ENCODE measurements at places on chromosomes 3 and 15.

DNA sequence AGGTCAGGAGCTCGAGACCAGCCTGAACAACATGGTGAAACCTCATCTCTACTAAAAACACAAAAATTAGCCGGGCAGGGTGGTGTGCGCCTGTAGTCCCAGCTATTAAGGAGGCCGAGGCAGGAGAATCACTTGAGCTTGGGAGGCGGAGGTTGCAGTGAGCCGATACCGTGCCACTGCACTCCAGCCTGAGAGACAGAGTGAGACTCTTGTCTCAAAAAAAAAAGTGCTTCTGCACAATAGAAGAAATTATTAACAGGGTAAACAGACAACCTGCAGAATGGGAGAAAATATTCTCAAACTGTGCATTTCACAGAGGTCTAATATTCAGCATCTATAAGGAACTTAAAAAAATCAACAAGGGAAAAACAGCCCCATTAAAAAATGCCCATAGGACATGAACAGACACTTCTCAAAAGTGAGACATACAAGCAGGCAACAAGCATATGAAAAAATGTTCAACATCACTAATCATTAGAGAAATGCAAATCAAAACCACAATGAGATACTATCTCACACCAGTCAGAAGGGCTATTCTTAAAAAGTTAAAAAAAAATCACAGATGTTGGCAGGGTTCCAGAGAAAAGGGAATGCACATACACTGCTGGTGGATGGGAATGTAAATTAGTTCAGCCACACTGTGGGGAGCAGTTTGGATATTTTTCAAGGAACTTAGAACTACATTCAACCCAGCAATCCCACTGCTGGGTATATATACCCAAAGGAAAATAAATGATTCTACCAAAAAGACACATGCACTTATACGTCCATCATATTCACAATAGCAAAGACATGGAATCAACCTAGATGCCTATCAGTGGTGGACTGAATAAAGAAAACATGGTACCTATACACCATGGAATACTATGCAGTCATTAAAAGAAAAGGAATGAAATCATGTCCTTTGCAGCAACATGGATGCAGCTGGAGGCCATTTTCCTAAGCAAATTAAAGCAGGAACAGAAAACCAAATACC, 75.5 kb downstream of the MSL2 start:
- DNase-seq: no peak

DNA sequence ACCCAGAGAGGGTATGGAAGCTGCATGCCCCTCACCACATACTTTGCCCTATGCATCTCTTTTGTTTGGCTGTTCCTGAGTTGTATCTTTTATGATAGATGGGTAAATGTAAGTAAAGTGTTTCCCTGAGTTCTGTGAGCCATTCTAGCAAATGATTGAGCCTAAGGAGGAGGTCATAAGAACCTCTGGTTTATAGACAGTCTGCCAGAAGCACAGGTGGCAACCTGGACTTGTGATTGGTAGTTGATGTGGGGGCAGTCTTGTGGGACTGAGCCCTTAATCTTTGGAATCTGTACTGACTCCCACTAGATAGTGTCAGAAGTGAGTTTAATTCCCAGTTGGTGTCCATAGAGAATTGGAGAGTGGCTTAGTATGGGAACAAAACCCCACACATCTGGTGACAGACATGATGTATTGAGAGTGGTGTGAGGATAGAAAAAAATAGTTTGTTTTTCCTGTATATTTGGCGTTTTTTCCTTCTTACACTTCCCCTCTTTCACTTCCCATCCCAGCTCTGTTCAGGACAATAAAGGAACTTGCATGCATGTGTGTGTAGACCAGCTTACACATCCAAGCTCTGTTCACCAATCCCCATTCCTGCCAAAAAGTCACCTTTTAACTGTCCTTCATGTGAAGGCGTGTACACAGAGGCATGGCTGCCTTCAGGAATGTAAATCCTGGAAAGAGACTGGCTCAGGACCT, 38.1 kb upstream of the SPPL2A start:
- DNase-seq: no peak

- DNase-seq: no peak
Observed at GRCh38 chr3:171453180-171453886, 6.9 kb downstream of the TNIK start.

GRCh38 chr15:92095693-92096092, 242.2 kb downstream of the SLCO3A1 start:
- no peak for DNase-seq

GRCh38 chr3:60445446-60445845, 805.8 kb downstream of the FHIT start:
- no peak for DNase-seq

- no peak for DNase-seq
Observed at GRCh38 chr3:140727886-140728285, 50.0 kb downstream of the TRIM42 start.

GRCh38 chr15:57796146-57796545, 89.6 kb downstream of the POLR2M start:
- DNase-seq: no peak

- DNase-seq: no peak
Observed at GRCh38 chr3:86029590-86029989, 961.4 kb downstream of the VGLL3 start.

GRCh38 chr3:102481050-102481449, 46.2 kb downstream of the ZPLD1 start:
- DNase-seq: no peak

- DNase-seq: no peak
Observed at GRCh38 chr15:94119298-94119811, 112.0 kb upstream of the MCTP2 start.

DNA sequence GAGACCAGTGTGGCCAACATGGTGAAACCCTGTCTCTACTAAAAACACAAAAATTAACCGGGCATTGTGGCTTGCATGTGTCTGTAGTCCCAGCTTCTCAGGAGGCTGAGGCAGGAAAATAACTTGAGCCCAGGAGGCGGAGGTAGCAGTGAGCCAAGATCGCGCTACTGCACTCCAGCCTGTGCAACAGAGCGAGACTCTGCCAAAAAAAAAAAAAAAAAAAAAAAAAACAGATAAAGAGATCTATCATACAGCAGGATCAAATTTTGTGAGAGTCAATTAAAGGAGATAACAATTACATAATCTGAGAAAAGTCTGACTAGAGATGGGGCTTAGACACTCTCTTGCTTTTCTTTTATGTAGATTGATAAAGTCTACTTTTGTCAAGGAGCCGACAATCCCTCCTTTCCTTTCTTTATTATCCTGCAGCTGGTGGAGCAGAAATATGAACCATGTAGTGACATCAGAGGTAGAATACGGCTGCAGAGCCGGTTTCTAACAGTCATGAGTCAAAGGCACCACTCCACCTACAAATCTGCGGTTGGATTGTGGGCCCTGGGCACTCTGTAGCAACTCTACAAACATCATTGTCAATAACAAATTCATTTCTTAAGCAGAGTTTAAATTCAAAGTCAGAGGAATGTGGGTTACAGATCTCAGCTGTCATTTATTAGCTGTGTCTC, 9.0 kb downstream of the C2CD4A start:
- no peak for DNase-seq

- DNase-seq: no peak
Observed at GRCh38 chr15:42156243-42156922, at the start of gene PLA2G4F. PLA2G4F (minus strand) TSS chr15:42156636; CDS start chr15:42156549, 87 bp downstream.

GRCh38 chr3:44476181-44476611, 1.3 kb downstream of the ZNF445 start:
- DNase-seq: no peak

- DNase-seq: peak; percentile 43
Observed at GRCh38 chr3:161415506-161416231, 44.4 kb upstream of the SPTSSB start.

DNA sequence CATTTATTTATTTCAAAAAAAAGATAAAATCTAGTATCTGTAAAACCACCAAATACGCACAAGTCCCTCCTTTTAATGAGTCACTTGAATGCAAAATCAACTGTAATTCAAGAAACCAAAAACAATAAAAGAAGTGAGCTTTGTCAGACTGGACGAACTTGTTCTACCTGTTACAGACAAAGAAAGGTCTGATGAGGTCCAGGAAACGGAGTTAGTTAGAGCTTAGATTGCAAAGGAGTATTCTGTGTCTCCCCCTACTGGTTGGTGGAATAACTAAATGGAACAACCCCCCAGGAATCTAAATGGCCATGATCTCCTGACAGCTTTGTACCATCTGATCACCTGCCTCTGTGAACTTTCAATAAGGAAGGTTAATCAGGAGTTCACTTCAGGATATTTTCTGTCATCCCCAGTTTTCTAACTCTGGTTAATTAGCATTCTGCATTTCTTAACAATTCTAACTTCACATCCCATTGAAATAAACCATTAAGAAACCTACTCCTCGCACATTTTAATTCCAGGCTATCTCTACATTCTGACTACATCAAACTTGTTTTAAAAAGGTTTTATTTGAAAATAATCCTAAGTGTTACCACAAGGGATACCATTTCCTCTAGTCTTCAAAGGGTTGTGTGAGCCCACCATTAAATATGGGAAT, 333.0 kb upstream of the SATB1 start:
- DNase-seq: no peak

- no peak for DNase-seq
Observed at GRCh38 chr3:105731686-105732085, 137.1 kb downstream of the CBLB start.

- DNase-seq: no peak
Observed at GRCh38 chr3:32607522-32607921, 36.9 kb upstream of the DYNC1LI1 start.

DNA sequence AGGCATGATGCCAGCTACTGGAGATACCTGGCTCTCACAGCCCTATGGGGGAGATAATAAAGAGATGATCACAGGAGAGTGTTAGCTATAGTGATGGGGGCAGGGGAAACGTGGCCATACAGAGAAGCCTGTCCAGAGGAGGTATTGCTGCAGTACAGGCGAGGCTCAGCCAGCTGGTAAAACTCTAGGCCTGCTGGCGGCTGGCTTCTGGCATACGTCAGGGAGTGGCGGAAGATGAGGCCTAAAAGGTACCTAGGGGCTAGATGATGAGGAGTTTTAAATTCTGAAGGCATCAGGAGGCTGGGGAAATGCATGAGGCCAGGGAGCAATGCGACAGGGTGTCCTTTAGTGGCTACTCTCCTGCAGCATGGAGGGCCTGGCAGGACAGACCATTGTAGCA, 110.7 kb downstream of the EEFSEC start:
- no peak for DNase-seq

- DNase-seq: no peak
Observed at GRCh38 chr15:95615436-95615835, 715.1 kb upstream of the NR2F2 start.

- DNase-seq: no peak
Observed at GRCh38 chr3:185335799-185336198, 27.1 kb upstream of the MAP3K13 start.

- no peak for DNase-seq
Observed at GRCh38 chr15:92006186-92007028, 152.9 kb downstream of the SLCO3A1 start.

GRCh38 chr3:14587740-14588360, 47.7 kb upstream of the GRIP2 start:
- DNase-seq: peak; percentile 35

DNA sequence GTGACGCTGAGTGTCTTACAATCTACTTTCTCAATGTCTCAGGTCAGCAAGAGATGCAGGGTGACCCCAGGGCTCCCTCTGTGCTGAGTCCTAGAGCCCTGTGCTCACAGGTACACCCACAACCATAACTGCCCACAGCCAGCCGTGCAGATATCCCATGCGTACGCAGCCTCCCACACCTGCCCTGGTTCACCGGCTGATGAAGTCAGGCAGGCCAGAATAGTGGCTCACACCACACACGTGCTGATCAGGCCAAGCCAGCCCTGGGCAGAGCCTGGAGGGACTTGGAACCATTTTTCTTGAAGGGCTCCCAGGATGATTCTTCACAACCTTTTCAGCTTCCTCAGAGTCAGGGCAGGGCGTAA, 63.6 kb upstream of the RPL32 start:
- no peak for DNase-seq

- peak; percentile 35 for DNase-seq
Observed at GRCh38 chr3:15164340-15164739, 41.7 kb upstream of the CAPN7 start.

GRCh38 chr3:185402561-185402960, 39.6 kb downstream of the MAP3K13 start:
- no peak for DNase-seq

GRCh38 chr3:39721076-39721475, 88.3 kb upstream of the MYRIP start:
- DNase-seq: no peak

- no peak for DNase-seq
Observed at GRCh38 chr3:16810593-16811367, 74.0 kb upstream of the PLCL2 start.

GRCh38 chr3:10945683-10946287, 46.8 kb upstream of the SLC6A1 start:
- DNase-seq: peak; percentile 4

GRCh38 chr3:109696932-109697331, 359.6 kb upstream of the DPPA4 start:
- no peak for DNase-seq

- no peak for DNase-seq
Observed at GRCh38 chr3:136910697-136911096, 47.1 kb upstream of the IL20RB start.

DNA sequence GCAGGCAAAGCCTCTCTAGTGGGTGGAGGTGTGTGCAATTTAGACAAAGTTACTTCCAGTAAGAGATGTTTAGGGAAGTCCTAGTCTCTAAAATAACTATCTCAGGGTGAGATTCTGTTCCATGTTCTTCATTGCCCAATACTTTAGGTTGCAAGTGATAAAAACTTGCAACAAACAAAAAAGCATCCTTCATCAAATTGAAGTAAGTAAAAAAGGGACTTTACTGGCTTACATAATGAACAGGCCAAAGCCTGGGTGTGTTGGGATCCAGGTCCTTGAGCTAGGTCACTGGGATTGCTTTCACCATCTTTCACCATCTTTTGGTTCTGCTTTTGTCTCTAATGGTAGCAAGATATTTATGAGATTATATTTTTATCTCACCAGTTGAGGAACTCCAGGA, 38.3 kb downstream of the CX3CR1 start:
- no peak for DNase-seq

GRCh38 chr3:105806359-105806758, 62.5 kb downstream of the CBLB start:
- no peak for DNase-seq

- no peak for DNase-seq
Observed at GRCh38 chr3:196135693-196136639, 54.1 kb upstream of the TFRC start.

- no peak for DNase-seq
Observed at GRCh38 chr3:27927882-27928281, 205.8 kb upstream of the EOMES start.

GRCh38 chr3:197752107-197752506, 2.4 kb downstream of the FYTTD1 start:
- DNase-seq: no peak

GRCh38 chr3:50194903-50195500, 3.6 kb downstream of the GNAT1 start:
- DNase-seq: no peak

- no peak for DNase-seq
Observed at GRCh38 chr3:172341482-172342059, 106.7 kb downstream of the GHSR start.

GRCh38 chr15:91929509-91929908, 76.0 kb downstream of the SLCO3A1 start:
- DNase-seq: no peak

GRCh38 chr3:9955611-9956352, 3.6 kb upstream of the PRRT3 start:
- no peak for DNase-seq

Measured in GM04504 (cell line).